ENCODE measurements at places on chromosomes 6 and 20.

- DNase-seq, result no peak
Measured at GRCh38 chr6:134199848-134200606, 117.9 kb downstream of the SGK1 start.

DNA sequence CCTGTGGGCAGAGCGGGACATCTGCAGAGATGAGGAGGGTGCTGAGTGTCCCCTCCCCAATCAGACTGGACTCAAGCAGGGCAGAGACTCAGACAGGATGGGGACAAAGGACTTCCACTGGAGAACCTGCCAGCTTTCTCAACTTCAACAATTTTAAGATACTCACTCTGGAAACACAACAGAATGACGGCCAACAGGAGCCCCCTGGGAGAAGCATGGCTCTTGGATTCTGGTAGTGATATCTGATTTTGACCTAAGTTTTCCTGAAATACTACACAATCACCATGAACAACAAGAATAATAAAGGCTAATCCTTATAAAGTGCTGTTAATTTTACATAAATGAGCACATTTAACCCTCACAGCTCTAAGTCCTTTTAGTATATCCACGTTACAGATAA, 83.5 kb upstream of the PLEKHG1 start:
- DNase-seq, result no peak

DNA sequence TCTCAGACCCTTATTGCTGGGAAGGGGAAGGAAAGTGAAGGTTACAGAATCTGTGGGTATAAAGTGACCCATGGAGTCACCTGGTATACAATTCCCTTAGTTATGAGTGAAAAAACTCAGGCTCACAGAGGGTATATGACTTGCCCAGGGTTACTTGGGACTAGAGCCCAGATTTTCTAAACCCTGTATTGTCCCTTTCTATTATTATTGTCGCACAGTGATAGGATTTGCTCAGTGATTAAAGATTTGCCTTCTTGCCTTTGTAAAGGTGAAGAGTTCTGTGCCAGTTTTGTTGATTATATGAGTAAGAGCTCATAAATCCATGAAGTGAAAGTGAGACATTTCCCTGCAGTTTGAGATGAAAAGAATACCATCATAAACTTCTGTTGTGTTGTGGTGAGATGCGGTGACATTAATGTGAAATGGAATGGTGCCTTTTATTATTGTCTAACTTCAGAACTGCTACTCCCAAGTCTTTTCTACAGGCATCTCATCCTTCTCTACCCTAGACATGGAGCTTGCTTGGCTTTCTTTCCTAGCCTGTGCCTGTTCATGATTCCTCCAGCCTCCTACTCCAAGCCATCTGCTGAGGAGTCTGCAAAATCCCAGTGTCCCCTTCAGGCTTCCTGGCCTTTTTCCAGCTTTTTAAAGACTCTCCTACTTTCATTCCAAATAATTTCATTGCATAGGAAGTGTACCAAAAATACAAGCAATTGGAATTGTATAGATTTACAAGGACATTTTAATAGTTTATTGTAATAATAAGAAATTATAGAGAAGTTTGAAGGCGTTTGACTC, 33.5 kb upstream of the ADIG start:
- DNase-seq, result no peak

DNA sequence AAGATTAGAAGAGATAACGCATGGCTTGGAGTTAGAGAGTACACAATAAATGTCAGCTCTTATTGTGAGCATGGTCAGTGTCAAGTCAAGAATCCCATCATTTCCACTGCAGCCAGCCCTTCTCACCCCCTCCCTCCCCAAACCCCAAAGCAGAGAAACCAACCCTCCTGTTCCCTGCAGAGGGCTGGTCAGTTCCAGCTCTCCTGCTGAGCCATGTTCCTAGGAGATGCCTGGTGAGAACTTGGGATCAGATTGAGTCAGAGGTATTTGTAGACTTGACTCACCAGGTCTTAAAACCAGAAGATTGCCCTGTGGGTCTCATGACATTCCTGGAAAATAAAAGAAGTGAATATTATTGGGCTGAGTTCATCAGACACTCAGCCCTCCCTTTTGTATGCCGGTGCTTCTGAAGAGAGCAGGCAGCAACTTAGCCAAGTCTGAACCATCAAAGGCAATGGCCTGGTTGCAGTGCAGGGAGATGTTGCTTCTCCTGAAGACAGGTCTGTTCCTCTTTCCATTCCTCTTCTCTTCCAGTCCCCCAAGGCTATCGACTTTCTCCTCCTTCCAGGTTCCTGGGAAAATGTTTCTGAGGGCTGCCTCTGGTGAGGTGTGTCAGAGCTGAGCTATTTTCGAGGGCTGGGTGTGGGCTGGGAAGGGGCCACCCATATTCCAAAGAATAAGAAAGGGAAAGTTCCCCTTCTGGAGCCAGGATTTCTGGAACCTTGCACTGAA, 278.2 kb upstream of the SUPT3H start:
- DNase-seq, result no peak

DNA sequence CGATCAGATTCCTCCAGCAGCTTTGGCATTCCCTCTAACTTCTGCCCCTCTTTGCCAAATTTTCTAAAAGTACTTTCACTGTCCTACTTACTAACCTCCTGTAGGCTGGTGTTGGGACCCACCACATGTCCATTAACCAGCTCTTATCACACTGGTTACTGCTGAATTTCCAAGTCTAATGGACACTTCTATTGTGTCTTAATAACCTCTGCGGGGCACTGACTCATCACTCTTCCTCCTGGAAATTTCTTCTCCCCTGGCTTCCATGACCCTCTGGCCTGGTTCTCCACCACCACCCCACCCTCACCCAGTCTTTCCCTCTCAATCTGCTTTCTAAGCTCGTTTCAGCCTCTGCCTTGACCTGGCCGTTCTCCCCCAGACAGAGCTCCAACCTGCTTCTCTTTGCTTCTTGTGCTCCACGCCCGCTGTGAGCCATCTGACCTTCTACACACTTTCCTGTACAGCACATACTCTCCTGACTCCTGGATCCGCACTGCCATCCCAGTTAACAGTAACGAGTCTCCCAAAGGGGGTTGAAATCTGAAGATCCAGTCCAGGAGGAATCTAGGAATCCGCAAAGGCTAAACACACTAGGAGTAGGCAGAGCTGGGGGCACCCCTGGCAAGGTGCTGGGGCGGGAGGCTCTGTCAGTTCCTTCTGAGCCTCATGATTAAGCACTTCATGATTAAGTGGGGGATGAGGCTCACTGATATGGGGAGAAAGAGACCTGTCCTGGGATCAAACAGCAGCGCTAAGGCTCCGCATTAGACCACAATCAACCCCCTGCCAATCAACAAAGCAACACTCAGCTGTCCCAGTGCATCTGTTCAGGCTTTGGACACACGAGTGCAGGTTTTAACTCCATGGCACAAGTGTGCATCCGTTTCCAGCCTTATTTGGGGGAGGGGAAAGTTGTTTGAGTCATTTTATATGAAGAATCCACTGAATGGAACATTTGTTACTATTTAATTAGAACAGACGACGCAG, 146.3 kb downstream of the LY86 start:
- no peak for DNase-seq

DNA sequence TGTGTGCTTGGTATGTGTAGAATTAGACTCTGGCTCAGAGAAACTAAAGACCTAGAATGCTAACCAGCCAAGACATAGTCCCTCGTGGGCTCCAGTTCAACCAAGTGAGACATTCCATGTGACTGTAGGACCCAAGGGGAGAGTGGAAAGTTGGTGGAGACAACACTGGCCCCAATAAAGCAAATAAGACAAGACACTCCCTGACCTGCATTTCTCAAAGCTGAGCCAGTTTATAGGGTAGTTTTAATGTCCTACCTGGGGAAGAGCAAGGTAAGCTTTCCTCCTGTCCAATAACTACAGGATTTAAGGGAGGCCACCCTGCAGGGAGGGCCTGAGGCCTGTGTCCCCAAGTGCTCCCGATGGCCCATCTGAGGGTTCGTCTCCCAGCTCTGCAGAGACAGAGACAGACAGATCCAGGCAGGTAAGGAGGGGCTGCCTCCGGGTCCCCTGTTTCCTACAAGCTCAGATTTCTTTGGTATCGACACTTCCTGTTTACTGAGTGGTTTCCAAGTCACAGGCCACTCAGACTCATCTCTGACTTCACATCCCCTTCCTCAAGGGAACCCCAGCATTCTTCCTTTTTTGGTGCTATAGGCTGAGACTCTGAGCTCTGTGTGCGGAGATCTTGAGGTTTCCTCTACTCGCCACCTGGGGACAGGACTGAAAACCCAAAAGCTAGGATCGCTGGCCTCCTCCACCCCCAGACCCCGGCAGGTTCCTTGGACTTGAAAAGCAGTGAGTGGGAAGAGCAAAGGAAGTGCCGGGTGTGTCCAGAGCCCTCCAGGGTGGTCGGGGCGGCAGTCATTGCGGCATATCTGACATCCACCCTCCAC, 92.4 kb downstream of the PRND start:
- peak; percentile 90 for DNase-seq

DNA sequence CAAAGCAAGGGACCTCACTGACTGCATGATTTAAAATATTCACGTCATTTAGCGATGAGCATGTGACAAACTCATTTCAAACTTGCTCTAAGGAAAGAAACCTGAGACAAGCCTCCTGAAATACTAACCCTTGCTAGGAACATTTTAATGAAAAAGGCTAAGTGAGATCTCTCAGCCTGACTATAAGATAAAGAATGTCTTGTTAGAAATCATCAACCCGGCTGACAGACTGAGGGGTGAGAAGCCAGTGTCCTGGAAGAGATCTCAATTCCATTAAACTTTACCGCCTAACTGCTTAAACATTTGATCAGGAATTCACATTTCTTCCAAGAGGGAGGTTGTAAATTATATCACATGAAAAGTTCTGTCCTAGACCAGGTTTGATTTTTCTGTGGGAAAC, 274.8 kb upstream of the EXOC2 start:
- DNase-seq, result no peak

DNA sequence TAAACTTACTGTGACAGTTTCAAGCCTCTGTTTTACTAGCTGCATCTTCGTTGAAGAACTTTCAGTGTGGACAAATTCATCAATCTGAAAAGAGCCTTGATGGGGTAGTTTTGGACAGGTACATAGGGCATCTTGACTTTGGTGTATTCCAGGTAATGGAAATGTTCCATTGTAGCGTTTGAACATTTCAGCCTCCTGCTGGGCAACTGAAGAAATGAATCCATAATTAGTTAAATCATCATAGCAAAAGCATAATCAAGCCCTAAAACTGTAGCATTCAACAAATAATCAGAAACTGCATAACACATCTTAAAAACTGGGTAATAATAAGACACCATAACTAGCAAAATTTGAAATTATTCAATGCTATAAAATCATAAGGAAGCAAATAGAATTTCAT, 86.2 kb downstream of the AHI1 start:
- DNase-seq, result no peak

GRCh38 chr6:88339761-88340160, 173.6 kb upstream of the CNR1 start:
- no peak for DNase-seq

DNA sequence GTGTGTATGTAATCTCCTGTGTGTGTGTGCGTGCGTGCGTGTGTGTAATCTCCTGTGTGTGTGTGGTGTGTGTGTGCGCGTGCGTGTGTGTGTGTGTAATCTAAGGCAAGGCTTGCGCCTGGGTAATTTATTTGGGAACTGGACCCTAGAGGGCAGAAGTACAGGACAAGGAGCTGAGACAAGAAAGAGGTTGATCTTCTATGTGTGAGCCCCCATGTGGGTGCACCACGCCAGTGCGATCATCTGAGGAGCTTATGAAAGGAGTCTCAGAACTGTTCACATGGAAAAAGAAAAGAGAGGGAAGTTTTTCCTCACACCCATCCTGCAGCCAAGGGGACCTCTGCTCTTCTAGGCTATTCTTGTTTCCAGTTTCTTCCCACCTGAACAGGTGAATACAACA, 220.1 kb upstream of the GGTLC1 start:
- no peak for DNase-seq

DNA sequence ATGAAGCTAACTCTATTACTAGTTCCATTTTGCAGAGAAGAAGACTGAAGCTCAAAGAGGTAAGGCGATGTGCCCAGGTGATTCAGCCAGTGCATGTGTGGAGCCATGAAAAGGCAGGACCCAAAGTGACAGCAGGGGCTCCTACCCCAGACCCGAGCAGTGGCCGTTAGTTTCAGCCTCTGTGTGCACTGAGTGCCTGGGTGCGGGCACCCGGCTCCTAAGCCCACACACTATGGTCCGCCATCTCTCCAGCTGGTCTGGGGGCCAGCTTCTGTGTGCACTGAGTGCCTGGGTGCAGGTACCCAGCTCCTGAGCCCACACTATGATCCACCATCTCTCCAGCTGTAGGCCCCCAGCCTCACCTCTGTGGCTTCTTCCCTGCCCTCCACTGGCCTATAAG, 123.5 kb upstream of the CST7 start:
- DNase-seq, result no peak

GRCh38 chr20:32480371-32481241, 104.5 kb downstream of the NOL4L start:
- no peak for DNase-seq
